ENCODE measurements at places on chromosomes 4 and X. TPM values are rescaled to one million over a fixed set of nuclear protein-coding genes. Genes with fewer than 3 reads are reported as not detected.

- DNase-seq: no peak
Observed at GRCh38 chr4:6710282-6710681, 617 bp upstream of the MRFAP1L1 start.

GRCh38 chr4:18582841-18583240, 561.3 kb upstream of the LCORL start:
- no peak for DNase-seq

DNA sequence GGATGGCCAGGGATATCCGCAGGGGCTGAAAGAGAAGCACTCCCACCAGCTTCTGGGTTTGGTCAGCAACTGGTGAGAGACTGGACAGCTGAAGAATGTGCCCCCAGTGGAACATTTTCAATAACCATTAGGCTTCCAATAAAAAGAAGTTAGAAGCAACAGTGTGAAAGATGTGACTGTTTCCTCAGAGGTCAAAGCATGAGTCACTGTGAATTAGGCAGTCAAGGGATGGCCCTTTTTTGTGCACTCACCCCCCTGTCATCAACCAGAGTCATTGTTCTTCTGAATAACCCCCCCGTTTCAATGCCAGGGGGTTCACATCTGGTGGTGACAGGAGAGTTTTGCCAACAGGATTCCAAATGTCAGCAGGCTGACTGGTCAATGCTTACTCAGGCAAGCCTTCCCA, 74.6 kb upstream of the SH3RF1 start:
- peak; percentile 80 for DNase-seq

GRCh38 chrX:459611-460010, 72.9 kb upstream of the PPP2R3B start:
- no peak for DNase-seq

GRCh38 chrX:8743126-8743732, 11.3 kb upstream of the ANOS1 start:
- DNase-seq: peak; percentile 72

DNA sequence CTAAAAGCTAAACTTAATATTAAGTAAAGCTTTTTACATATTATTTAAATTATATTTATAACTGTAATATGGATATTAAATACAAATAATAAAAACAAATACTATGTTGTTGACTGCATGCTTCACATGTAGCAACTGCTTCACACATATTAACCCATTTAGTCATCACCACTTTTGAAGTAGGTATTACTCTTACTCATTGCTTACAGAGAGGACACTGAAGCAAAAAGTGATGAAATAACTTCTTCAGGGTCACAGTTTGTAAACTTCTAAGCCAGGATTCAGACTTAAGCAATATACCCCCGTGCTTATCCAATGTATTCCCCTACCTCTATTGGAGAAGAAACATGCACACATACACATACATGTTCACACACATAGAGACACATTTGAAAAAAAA, 166.6 kb downstream of the DKK2 start:
- peak; percentile 78 for DNase-seq

- DNase-seq: no peak
Observed at GRCh38 chrX:46755671-46756070, 3.2 kb downstream of the SLC9A7 start.

DNA sequence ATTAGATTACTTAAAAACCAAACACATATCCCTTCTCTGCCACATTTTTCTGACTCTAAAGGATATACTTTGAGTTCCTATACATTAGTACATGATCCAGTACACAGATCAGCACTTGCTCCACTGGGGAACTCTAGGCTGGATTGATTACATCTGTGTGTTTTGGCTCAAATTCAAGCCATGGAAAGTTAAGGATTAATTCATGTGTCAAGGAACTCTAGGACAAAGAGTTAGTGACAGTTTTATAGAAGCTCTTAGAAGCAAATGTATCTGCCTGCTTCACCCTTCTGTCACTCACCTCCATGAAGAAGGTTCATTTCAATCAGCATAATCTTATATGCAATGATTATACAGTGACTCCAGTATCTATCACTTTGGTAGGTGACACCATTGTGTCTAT, 43.2 kb downstream of the SCFD2 start:
- DNase-seq: no peak

UCP1 gene
- total RNA-seq: not detected
